ENCODE measurements at places on chromosomes 2 and 18.

DNA sequence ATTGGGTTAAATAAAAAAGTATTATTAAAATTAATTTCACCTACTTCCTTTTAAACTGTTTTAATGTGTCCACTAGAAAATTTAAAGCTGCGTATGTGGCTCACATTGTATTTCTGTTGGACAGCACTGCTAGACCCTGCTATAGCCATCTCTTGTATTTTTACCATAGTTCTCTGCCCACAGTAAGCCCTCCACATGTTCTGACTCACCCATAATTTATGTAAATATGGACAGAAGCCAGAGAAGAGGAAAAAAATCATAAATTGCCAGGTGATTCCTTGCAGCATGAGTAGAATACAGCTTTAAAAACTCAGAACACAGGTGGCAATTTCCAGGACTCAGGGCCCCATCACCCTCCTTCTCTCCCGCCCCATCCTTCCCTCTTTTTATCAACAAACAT lies 142.4 kb upstream of the MEX3C start:
- DNase-seq = peak; percentile 63

DNA sequence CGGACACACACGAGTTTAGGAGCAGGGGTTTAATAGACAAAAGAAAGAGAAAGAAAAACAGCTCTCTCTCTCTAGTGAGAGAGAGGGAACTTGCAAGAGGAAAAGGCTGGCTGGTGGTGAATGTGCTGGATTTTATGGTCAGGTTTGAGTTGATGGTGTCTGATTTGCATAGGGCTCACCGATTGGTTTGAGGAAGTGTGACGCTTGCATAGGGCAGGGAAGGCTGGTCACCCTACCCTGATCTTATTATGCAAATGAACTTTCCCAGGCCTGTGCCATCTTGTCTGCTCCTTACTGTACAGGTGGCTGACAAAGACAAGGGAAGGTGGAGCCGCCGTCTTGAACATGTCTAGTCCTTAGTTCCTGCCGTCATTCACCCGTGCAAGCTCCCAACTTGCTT lies 408.9 kb downstream of the RIT2 start:
- peak; percentile 1 for DNase-seq

GRCh38 chr2:217223222-217223930 lies 363.5 kb upstream of the TNP1 start:
- DNase-seq = peak; percentile 95

GRCh38 chr2:7819850-7820249 lies 862.0 kb upstream of the ID2 start:
- DNase-seq = no peak

GRCh38 chr2:238905224-238905623 lies 57.3 kb downstream of the TWIST2 start:
- DNase-seq = no peak

GRCh38 chr18:68995675-68996074 lies 197.8 kb downstream of the CCDC102B start:
- no peak for DNase-seq

GRCh38 chr18:54872681-54873080 lies 44.4 kb downstream of the RAB27B start:
- DNase-seq = no peak

DNA sequence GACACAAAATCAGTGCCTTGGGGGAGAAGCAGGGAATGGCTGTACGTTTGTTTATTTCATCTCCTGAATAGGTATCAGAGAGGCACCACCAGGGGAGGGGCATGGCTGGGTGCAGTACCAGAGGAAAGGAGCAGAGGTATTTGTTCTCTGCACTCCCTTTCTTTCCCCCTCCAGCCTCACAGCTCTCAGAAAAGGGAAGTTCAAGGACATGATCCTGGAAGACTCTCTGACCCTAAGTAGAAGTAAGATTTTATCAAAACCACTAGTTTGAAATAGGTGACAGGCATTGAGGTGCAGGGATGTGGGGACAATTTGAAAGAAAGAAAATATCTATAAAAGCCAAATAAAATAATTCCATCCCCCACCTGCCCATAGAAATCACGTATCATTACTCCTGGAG lies 136.5 kb downstream of the LRRTM1 start:
- DNase-seq = no peak

- DNase-seq = peak; percentile 52
Observed at GRCh38 chr18:11119959-11120587, 29.3 kb downstream of the PIEZO2 start.

- DNase-seq = no peak
Observed at GRCh38 chr2:100630473-100630977, 67.7 kb downstream of the PDCL3 start.

DNA sequence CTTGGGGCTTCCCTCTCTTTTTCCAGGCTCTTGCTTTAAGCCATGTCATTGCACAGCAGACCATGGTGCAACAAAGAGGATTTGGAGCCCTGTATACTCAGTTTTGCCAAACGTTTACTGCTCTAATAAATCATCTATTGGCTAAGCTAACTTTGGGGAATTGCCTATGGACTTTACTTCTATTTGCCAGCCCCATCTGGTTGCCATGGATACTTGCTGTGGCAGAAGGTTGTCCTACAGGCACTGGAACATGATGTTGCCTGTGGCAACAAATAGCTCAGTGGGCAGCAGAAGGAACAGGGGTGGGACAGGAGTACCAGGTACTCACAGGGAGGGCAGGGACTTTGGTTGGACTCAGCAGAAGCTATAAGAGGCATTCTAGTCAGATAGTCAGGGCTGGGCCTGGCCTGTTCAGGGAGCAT lies 129.7 kb downstream of the CCDC85A start:
- no peak for DNase-seq

GRCh38 chr2:101081375-101081907 lies 69.7 kb downstream of the TBC1D8 start:
- no peak for DNase-seq

- peak; percentile 72 for DNase-seq
Observed at GRCh38 chr2:207474863-207475485, 54.8 kb upstream of the CREB1 start.

- DNase-seq = no peak
Observed at GRCh38 chr18:23528580-23529472, 25.5 kb downstream of the RMC1 start.

DNA sequence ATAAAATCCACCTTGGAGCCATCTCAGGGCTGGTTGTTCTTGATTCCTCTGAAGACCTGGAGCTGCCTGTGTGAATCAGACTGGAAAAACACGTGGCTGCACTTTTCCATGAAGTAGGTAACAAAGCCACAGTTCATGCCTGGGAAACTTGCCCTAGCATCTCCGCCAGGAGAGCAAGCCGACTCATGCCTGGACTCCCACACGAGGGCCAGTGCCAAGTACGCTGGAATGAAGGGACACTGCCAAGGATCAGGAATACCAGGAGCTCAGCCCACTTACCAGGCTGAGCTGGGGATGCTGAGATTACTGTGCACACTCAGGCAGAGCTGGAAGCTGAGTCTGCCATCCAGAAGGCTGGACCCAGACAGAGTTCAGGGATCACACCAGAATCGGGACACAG lies 10.9 kb upstream of the FHL2 start:
- DNase-seq = peak; percentile 77

GRCh38 chr2:10613263-10613662 lies 76.5 kb downstream of the NOL10 start:
- no peak for DNase-seq

GRCh38 chr2:3377279-3377611 lies 373 bp downstream of the EIPR1 start:
- peak; percentile 42 for DNase-seq

GRCh38 chr2:208686665-208687064 lies 280.1 kb downstream of the PTH2R start:
- DNase-seq = no peak

DNA sequence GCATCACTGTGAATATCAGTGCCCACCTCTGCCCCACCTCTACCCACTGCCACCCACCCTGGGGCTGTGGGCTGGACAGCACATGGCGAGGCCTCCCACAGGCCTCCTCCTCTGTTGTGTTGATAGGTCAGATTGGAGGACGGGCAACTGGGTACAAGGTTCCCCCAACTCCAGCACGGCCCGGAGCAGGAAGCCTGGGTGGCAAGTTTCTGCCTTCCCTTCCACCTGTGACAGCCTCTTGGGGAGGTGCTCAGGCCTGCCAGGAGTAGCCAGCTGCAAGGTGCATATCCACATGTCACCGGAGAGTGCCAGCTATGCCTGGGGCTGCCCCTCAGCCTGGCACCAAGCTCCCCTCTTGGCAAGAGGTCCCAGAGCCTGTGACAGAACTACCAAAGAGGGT lies 6.9 kb upstream of the ECEL1 start:
- DNase-seq = no peak

Measured in fibroblast of skin of scalp (primary cell).